ENCODE measurements at places on chromosomes 2 and 18.

DNA sequence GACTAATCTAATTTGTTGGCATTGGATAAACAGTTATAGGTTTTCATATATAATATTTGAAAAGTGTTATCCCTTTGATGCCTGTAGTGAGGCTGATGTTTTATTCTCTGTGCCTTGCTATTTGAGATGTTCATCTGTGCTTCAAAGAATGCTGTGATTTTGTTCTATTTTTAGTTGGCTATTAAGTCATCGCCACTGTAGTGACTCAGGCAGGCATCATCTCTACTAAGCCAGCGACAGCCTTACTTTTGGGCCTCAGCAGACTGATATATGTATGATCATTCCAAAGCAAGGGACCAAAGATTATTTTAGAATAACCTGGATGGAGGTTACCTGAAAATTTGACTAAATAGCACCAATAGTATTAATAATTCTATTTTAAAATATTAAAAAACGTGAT is 1674.5 kb upstream of the NXPH2 start:
- DNase-seq = no peak

GRCh38 chr2:9360701-9361100 is 62.6 kb downstream of the ITGB1BP1 start:
- DNase-seq = no peak

- DNase-seq = no peak
Measured at GRCh38 chr2:141103216-141103615, 1027.6 kb downstream of the LRP1B start.

DNA sequence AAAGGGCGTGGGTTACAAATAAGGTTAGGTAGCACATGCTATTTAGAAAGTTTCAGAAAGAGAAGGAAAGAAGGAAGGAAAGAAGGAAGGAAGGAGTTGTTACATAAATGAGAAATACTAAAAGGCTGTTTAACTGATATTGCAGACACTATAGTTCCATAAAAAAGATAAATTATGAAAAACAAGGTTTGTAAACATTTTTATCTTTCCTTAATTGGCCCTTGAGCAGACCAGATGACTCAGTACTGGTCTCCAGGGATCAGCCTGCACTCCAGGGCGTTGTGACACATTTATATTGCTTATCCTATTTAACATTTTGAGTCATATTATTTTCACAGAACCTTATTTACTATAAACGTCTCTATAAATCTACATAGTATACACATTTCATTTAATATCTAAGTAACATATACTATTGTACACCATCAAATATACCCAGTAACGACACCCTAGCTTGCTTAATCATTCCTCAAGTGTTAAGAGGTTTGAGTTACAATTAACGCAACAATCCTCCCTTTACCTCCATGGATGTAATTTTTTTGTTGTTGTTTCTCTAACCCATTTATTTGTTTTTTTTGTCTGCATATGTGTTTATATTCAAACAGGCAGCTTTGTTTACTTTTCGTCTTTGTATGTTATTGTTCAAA is 2.8 kb upstream of the RAB31 start:
- no peak for DNase-seq

DNA sequence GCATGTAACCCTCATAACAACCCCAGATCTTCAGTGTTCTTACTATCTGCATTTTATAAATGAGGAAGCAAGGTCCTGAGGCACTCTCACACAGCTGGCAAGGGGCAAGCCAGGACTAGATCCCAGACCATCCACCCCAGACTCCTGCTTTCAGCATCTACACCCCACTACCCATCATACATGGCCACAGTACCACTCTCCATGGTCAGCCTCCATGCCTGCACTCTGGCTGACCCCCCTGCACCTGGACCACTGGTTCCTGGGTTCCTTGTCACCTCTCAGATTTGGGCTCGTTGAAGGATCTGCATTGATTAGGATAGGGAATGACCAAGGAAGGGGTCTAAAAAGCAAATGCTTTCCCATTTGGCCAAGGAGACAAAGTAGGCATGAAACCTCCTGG is 36.0 kb upstream of the TEX51 start:
- no peak for DNase-seq

- DNase-seq = no peak
Measured at GRCh38 chr18:2854875-2855274, 8.1 kb downstream of the EMILIN2 start.

- DNase-seq = no peak
Measured at GRCh38 chr2:78861546-78861945, 164.0 kb upstream of the REG3G start.

Measured in activated CD8-positive, alpha-beta memory T cell treated with anti-CD3 and anti-CD28 coated beads, Interleukin-2, amount 50 U/mL, for 4 hours (primary cell).